ENCODE measurements at places on chromosomes 16 and 17.
A peak's percentile ranks its signal among the peaks of the same experiment; 100 is the strongest.

DNA sequence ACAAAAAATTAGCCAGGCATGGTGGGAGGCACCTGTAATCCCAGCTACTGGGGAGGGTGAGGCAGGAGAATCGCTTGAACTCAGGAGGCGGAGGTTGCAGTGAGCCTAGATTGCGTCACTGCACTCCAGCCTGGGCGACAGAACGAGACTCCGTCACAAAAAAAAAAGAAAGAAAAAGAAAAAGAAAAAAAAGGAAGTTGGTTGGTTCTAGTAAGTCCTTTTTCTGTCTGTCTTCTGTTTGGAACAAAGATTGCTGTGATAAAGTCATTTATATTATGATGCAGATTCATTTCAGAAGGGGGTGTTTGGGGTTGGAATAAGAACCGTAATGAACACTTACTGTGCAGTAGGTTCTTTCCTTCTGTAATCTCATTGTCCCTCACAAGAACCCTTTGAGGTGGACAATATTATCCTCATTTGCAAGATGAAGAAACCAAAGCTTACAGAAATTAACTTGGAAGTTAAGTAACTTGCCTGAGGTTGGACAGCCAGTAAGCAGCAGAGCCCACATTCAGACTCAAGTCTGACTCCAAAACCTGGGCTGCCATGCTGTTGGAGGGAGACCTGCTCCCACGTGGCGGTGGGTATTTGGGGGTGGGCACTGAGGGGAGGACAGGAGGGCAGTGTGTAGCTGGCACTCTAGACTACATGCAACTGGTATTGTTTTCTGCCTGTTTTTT lies 10.3 kb downstream of the MINK1 start:
- DNase-seq, result no peak

GRCh38 chr16:62876133-62876532 lies 839.9 kb upstream of the CDH8 start:
- DNase-seq, result no peak

GRCh38 chr17:43767053-43767712 lies 8.6 kb upstream of the SOST start:
- DNase-seq, result no peak

GRCh38 chr16:352547-353403 lies at the start of gene AXIN1:
Gene AXIN1, minus strand, starts transcription at chr16:352723. Its CDS starts 5,698 bp downstream, at chr16:347025.
- DNase-seq, result peak; percentile 97

- DNase-seq, result no peak
These were observed 15.9 kb downstream of the HAPSTR1 start for GRCh38 chr16:9107025-9107970.

DNA sequence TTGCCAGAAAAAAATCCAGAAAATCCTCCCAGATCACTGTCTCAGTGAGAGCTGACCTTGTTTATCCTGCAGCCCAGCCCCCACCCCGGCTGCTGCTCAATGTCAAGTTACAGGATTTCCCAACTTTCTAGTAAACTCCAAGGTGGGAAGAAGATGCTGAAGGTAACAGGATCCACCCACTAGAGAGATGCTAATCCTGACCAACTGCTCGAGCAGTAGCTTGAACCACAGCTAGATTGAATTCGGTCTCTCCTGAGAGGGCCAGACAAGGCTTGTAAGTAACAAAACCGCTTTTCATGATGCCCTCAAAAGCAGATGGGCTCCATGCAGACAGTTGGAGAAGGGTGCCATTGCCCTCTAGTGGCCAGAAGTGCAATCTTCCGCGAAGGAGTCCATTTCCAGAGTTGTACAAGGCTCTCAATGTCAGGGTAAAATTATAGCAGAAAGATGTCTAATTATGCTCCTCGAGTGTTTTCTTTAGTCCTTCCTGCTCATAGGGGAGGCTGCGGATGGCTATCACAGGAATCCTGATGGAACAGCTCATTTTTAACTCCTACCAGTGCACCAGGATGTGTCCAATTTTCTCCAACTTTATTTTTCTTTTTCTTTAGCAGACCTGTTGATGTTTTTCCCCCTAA lies 3.9 kb downstream of the CDH11 start:
- no peak for DNase-seq

- no peak for DNase-seq
These were observed 1.3 kb upstream of the SCN4A start for GRCh38 chr17:63973930-63974593.

GRCh38 chr16:24943471-24943870 lies 71.7 kb downstream of the ARHGAP17 start:
- DNase-seq, result no peak

- no peak for DNase-seq
These were observed 6.7 kb upstream of the CMTR2 start for GRCh38 chr16:71295950-71296349.

GRCh38 chr16:75810342-75810741 lies 84.1 kb upstream of the CPHXL start:
- DNase-seq, result no peak

DNA sequence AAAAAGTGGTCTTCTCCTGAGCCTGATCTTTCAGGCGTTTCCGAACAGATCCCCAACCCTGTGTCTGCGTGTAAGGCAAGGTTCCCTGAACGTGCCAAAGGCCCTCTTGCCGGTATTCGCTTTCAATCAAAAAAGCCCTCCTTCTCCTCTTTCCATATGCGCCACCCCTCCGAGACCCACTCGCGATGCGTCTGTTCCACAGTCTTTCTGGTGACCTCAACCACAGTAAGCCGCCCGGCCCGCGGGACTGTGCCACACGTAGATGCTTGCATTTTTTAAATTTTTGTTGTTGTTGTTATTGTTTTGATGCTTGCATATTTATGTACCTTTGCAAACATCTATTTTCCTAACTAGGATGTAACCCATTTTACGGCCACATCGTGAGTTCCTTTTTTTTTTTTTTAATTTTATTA lies 607 bp upstream of the PRPSAP1 start:
- no peak for DNase-seq

- peak; percentile 61 for DNase-seq
These were observed 7.3 kb upstream of the KDM8 start for GRCh38 chr16:27195941-27196595.

DNA sequence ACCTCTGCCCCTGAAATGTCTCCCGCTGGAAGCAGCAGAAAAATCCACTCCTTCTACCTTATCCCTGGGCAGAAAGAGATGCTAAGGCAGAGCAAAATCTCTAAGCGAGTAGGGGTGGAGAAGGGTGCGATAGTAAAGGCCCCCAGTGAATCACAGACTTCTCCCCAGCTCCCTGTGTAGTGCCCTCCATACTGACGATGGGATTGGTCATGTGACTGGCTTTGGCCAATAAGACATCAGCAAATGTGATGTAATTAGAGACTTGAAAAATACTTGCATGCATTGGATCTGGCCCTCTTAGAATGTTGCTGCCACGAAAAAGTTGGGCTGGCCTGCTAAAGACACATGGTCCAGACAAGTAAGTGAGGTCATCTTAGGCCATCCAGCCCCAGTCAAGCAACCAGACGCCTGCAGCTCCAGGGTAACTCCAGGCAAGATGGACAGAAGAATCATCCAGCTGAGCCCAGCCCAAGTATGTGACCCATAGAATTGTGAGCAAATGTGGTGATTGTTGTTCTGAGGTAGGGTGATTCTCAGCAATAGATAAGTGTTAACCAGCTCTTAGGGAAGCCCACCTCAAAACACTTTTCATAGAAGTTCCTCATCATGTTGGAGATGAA lies 36.0 kb downstream of the HASPIN start:
- no peak for DNase-seq

- peak; percentile 95 for DNase-seq
These were observed at the start of gene FUS for GRCh38 chr16:31179747-31180459. Gene FUS, plus strand, starts transcription at chr16:31180139. Its CDS starts 76 bp downstream, at chr16:31180215.

- DNase-seq, result no peak
These were observed 183.1 kb downstream of the CYLD start for GRCh38 chr16:50924759-50925545.

DNA sequence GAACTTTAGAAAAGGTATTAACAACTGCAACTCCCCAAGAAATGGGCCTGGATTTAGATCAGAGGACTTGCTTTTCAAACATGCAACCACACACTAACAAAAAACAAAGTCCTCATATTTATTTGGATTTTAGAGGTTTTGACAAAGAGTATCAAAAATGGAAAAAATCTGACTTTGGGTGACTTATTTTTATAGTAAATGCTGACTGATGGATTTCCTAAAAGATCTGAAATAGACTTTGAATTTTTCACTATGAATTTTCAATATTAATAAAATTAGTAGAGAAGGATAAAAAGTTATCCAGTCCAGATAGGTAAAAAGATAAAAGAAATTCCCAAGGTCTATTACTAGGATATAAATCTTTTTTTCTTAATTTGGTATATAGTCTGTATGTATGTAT lies 253.5 kb downstream of the KCNJ2 start:
- no peak for DNase-seq

DNA sequence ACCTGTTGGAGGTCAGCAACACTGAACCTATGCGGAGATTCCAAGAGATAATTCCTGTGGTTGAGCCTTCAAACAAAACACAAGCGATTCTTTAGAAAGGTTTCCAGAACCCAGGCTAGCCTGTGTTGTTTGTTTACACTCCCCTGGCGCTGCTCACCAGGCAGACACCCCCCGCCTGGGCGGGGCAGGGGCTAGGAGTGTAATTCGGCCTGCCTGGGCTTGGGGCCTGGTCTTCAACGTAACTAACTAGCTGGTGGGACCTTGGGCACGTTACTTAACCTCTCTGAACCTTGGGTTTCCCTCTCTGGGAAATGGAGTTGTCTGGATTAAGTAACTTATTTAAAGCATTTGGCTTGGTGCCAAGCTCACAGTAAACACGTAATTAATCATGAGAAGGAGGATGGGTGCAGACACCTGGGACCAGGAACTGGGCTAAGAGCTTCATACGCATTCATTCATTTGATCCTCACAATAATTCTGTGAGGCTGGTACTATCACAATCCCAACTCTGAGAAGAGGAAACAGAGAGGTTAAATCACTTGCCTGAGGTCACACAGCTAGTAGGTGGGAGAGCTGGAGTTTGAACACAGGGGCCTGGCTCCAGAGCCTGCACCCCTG lies 7.6 kb upstream of the ARHGAP27 start:
- peak; percentile 10 for DNase-seq

DNA sequence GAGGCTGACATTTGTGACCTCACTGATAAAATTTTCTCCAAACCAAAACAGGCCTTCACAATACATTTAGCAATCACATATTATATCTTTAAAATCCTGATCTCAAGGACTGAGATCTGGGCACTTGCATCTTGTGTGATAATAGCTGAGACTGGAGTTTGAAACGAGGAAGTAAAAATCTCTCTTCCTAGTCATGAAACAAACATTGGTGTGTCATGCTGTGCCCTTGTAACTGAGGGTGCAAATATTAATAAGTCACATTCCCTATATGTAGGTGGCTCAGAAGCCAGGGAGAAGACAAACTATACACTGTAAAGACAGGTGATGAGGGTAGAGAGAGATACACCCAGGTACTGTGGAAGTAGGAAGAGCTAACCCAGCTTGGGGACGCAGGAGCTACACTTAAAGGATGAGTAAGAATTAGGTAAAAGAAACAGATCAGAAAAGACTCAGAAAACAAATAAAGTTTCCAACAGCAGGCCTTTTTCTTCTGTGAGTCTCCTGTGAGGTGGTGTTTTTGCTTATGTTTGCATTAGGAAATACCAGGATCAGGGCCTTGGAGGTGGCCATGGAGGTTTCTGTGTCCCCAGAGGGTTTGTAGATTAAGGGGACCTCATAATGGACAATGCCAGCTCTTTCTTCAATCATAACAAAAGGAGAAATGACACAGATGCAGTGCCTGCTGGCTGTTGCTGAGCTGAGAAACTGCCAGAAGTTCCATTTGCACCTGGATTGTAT lies 335.7 kb downstream of the GRIN2A start:
- no peak for DNase-seq

DNA sequence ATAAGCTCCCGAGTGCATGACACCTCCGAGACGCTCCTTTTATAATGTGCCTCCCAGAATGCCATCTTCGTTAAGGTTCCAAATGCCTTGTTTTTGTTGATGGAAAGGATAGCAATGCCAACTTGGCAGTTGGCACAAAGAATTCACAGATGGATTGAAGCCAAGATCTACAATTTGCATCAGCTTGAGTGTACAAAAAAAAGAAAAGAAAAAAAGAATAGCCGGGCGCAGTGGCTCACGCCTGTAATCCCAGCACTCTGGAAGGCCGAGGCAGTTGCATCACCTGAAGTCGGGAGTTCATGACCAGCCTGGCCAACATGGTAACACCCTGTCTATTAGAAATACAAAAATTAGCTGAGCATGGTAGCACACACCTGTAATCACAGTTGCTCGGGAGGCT lies 7.6 kb downstream of the TBC1D16 start:
- no peak for DNase-seq

- no peak for DNase-seq
These were observed 31.7 kb downstream of the DRC3 start for GRCh38 chr17:18004345-18004744.

GRCh38 chr17:34301986-34302385 lies 16.4 kb downstream of the CCL11 start:
- DNase-seq, result no peak

GRCh38 chr16:50193594-50193993 lies 40.5 kb downstream of the TENT4B start:
- no peak for DNase-seq

- DNase-seq, result no peak
These were observed 9.1 kb downstream of the SOX8 start for GRCh38 chr16:990516-991291.

GRCh38 chr17:35082073-35082657 lies 18.7 kb upstream of the RFFL start:
- DNase-seq, result no peak

- no peak for DNase-seq
These were observed 10.9 kb upstream of the KRT24 start for GRCh38 chr17:40714473-40714872.

DNA sequence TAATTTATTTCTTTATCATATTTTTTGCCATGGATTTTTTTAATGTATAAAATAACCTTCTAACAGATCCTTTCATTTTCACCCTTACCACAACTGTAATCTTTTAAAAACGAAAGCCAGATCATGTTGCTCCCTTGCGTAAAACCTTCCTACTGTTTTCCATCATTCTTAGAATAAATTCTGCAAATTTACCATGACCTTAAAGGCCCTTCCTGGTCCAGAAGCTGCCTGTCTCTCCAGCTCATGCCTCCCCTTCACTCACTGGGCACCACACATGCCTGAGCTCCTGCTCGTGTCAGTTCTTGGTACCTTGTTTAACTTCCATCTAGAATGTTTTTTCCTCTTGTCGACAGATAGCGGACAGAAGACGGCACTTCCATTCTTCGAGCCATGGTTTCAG lies 245.0 kb upstream of the CDH5 start:
- no peak for DNase-seq

- peak; percentile 26 for DNase-seq
These were observed 29.1 kb downstream of the HS3ST3B1 start for GRCh38 chr17:14329900-14330491.

DNA sequence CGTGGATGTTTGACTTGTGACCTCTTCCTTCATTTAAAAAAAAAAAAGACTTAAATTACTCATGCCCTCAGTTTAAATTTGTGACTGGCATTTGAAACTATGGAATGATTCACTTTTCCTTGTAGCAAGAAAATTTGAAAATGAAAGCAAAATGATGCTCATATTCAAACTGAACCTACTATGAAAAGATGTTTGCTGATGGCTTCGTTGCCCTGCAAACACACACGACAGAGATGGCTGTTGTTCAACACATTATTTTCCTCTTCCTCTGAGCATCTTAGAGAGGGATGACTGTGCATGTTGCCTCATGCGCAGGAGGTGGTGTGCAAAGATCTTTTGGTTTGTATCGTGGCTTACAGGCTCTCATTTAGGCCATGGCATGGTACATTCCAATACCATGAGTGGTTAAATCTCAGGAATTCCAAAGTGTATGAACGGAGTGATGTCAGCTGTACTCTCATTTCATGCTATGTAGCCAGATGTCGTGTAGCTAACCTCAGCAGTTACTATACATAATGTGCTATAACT lies 164.5 kb downstream of the PRKCA start:
- DNase-seq, result no peak

GRCh38 chr16:2278272-2278608 lies 10.3 kb upstream of the RNPS1 start:
- DNase-seq, result no peak

All from naive thymus-derived CD8-positive, alpha-beta T cell (primary cell).